Activated CD4-positive, alpha-beta T cell treated with anti-CD3 and anti-CD28 coated beads, Interleukin-2, amount 50 U/mL, for 1 hour (primary cell): ENCODE measurements at places on chromosomes 12 and 14.

- DNase-seq: no peak
These were observed 407.3 kb upstream of the FLRT2 start for GRCh38 chr14:85122690-85123089.

DNA sequence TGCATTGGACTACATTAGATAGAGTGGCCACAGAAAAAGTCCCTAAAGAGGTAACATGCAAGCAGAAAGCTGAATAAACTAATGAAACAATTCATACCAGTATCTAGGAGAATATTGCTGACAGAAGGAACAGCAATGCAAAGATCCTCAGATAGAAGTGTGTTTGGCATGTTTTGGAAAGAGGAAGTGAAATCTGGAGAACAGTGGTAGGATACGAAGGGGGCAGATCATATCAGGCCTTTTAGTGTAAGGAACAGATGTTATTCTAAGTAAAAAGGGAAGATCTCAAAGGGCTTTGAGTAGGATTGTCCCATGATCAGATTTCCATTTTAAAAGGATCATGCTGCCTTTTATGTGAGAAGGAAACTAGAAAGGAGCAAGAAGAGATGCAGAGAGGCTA, 342.9 kb downstream of the PAWR start:
- DNase-seq: no peak

- no peak for DNase-seq
These were observed 1.8 kb downstream of the SPSB2 start for GRCh38 chr12:6871052-6871957.

GRCh38 chr12:24991209-24992049, 42.5 kb upstream of the BCAT1 start:
- DNase-seq: no peak

DNA sequence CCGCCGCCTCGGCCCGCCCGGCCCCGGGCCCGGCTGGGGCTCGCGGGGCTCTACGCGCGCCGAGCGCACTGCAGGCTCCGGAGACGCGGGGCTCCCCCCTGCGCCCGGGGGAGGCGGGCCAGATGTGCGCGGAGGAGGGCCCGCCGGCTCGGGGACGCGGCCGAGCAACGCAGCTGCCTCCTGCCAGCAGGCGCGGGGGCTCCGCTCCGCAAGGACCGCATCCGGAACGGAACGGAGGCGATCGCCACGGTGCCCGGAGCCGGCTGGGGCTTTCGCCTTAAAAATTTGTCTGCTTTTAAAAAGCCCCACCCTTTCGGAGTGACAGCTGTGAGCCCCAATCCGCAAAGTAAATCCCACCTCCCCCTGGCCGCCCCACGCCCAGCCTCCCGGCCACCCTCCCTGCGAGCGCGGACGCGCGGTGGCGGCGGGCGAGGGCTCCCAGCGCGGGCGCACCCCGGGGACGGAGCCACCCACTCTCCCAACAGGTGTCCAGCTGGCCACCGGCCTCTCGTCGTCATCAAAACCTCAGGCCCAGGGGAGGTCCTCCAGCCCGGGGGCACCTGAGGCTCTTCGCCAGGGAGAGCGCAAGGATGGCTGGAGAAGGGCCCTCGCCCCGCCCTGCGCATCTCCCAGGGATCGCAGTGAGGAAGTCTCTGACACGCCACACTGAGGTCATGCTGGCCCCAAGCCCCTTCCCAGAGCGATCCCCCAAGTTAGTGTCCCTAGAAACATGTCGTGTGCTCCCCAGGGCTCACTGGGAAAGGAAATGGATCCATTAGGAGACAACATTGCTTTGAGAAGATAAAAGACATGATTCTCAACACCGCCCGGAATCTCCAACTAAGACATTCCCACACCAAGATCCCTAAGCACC, at the start of gene TMEM132D:
Gene TMEM132D (minus strand): TSS at position 70 of the 874 bp plus-strand sequence.
- no peak for DNase-seq

- no peak for DNase-seq
These were observed 17.7 kb downstream of the SLC11A2 start for GRCh38 chr12:51008329-51009055.

DNA sequence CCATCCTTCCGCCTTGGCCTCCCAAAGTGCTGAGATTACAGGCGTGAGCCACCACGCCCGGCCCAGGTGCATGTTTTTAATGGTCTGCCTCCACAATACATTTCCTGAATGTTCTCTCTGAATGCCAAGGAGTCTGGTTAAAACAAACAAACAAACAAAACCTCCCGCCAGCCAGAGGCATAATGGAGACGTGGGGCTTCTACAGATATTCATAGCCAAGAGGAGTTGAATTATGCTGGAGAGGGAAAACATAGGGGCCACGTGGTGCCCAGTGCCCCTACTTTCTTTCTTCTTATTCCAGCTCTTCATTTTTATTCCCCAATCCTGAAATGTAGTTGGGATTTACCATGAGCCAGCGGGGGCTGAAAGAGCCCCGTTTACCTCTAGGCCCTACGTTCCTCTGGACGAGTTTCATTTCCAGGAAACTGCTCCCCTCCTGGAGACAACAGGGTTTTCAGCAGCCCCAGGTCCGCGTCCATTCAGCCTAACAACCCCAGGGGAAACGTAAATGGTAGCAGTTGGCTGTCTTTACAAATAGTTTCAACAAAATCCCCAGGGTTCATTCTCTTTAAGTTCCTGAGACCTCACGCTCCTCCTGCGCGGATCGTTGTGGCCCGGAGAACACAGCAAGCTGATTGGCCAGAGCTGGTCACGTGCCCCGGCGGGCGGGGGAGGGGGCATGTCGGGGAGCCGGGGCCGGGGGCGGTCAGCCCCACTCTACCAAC, 108.5 kb upstream of the ESRRB start:
- DNase-seq: no peak

GRCh38 chr14:68592948-68593556, 199.8 kb downstream of the ZFP36L1 start:
- no peak for DNase-seq

- no peak for DNase-seq
These were observed 352.6 kb downstream of the RAD51B start for GRCh38 chr14:68172216-68172615.

DNA sequence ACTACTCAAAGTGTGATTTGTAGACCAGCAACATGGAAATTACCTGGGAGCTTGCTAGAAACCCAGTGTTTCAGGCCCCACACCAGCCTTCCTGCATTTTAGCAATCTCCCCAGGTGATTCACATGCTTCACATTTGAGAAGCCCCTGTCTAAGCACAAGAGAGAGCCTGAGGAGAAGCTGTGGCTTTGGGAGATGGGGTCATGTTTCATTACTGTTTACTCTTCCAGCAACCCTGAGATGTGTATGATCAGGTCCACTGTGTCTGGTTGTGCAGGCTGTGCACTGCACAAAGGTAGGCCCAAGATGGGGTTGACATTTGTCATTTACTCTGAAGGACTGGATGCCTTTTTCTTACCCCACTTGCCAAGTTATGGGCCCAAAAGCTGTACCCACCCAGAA, 190.1 kb downstream of the SLC41A2 start:
- no peak for DNase-seq

DNA sequence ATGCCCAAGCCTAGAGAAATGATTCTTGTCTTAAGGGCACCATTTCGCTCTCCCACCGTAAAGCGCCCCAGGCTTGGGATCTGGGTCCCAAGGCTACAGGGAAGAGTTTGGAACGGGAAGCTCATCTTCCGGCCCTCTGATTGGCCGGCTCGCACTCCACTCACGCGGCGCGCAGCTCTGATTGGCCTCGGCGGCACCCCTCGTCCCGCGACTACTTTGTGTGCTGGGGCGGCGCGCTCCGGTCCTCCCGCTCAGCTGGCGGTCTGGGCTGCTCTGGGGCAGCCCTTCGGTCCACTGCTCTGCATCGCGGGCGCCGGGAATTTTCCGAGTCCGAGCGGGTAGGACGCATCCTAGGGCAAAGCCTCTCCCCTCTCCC, 886 bp upstream of the FUT8 start:
- peak; percentile 71 for DNase-seq

- DNase-seq: no peak
These were observed 340.1 kb upstream of the FKBP4 start for GRCh38 chr12:2454601-2455177.

- no peak for DNase-seq
These were observed 9.7 kb downstream of the TNS2 start for GRCh38 chr12:53059434-53060063.

GRCh38 chr14:71206766-71207371, 299.6 kb downstream of the PCNX1 start:
- DNase-seq: no peak

DNA sequence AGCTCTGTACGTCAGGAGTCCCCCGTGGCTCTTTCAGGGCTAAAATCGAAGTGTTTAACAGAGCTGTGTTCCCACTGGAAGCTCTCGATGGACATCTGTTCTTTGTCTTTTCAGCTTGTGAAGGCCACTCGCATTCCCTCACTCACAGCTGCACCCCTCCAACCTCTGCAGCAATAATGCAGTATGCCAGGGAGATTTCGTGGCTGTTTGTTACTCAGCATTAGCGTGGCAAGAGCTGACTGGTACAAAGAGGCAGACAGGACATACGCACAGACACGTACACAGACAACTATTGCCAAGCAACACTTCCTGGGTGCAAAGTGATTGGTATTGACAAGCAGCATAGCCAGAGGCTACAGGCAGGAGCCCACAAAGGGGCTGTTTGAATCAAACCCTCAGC, 11.8 kb upstream of the FBXO21 start:
- DNase-seq: no peak

DNA sequence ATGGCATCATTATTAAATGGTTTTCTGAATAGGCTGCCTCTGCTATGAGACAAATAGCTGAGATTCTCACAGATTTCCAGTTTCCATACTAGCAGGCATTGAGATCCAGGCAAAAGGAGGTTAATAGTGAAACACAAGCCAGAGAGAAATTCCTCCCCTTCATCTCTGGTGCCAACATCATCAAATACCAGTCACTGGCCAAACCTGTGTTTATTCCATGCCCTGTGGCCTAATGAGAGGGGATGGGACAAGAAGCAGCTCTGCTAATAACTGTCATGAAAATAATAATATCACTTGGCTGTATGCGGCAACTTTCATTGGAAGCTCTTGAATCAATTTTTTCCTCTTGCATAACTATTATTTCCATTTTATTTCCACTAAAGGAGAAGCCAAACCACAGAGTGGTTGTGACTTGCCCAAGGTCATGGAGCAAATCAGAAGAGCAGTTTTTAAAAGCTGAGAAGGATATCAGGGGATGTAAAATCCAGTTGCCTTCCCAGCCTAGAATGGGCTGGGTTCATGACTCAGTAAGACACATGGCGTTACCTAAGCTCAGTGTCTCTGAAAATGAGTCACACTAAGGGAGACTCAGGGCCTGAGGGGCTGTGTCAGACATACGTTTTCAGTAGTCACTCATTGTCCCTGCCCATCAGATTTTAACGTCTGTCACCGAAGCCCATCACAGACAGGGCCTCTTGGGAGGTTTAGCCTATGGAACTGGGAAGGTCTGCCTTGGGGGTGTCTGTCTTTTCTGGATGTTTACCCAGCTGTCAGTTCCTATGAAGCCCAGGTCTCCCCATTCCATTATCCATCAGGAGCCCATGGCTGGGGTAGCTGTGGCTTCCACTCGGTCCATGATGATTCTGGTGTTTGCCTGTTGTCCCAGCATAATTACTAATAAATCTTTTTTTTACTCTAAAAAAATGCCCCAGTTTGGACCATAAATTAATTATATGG, 208.8 kb upstream of the EEA1 start:
- DNase-seq: no peak

GRCh38 chr14:94128216-94128839, 1.1 kb downstream of the IFI27L2 start:
- DNase-seq: no peak

GRCh38 chr12:110287986-110288385, 6.9 kb downstream of the ATP2A2 start:
- DNase-seq: no peak

DNA sequence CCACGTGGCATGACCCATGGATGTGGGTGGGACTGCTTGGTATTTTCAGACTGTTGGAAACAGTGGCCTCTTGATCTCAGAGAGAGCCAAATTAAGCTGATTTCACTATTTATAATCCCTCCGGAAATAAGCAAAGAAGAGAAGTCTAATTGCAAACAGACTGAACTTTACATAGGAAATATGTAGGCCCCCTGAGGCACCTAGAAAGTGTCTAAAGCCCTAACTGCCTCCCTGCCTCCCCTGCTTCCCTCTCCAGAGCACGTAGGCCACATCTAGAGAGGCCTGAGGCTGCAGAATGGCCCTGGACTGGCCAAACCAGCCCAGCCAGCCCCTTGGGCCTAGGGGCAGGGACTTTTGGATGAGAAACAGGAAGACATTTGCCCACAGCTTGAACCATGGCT, 123.8 kb downstream of the ZFP36L1 start:
- no peak for DNase-seq

- DNase-seq: no peak
These were observed 283.0 kb upstream of the PRKD1 start for GRCh38 chr14:30210630-30211029.

GRCh38 chr14:100904307-100905087, 975 bp upstream of the RTL1 start:
- no peak for DNase-seq

GRCh38 chr12:27644158-27644845, 51.9 kb upstream of the REP15 start:
- no peak for DNase-seq

DNA sequence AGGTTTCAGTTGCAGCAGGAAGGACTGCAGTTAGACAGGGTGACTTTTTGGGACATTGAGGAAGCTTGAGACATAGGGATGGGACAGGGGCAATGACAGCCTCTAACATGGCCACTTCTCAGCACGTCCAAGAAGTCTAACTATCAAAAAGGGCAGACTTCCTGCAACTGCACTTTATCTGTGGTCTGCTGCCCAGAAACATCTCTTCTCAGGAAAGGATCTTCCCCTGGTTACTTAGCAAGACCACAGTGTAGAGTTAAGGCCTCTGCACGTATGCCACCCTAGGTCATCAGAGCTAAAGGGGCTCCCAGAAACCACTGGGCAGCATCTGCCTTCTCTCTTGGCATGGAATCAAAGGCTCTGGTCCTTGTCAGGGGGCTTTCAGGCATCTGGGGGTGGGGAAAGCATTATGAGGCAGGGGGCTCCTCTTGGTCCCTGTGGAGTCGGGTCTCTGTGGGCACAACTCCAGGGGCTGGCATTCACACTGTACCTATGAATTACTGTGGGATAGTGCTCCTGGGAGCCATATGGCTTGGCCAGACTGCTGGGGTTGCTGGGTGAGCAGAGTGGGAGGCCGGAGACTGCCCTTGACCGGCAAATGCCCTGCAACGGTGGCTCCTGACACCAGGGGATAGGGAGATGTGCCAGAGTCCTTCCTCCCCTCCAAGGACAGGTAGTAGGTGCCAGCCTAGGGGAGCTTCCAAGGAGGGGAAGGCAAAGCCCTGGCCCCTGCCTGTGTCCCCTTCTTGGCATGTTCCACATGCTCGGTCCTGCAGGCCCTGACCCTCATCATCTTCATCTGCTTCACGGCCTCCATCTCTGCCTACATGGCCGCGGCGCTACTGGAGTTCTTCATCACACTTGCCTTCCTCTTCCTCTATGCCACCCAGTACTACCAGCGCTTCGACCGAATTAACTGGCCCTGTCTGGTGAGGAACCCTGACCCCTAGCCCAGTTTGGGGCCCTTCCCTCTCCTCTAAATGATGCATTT, 1.0 kb downstream of the CMTM5 start:
- DNase-seq: no peak
